NCI-H1092 (cell line): ENCODE measurements at places on chromosomes 4 and X.

- DNase-seq = no peak
Observed at GRCh38 chr4:2948895-2949781, 14.1 kb downstream of the NOP14 start.

DNA sequence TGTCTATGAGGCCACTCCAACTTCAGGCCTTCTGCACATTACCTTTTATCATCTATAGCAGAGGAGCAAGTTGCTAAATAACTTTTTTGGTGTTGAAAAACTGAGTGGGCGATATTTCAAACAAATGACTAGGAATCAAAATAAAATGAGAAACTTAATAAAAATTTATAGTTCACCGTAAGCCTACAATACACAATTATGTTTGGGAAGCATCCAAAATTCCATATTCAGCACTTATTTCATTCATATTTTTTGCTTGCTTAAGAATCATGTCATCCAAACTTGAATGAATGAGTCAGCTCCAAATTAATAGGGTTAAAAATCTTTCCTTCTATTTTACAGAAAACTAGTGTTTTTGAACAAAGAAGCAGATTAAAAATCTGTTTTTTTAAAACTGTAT is 119.1 kb downstream of the SH3RF1 start:
- no peak for DNase-seq

- DNase-seq = no peak
Observed at GRCh38 chr4:52172166-52172565, 121.1 kb downstream of the SPATA18 start.

DNA sequence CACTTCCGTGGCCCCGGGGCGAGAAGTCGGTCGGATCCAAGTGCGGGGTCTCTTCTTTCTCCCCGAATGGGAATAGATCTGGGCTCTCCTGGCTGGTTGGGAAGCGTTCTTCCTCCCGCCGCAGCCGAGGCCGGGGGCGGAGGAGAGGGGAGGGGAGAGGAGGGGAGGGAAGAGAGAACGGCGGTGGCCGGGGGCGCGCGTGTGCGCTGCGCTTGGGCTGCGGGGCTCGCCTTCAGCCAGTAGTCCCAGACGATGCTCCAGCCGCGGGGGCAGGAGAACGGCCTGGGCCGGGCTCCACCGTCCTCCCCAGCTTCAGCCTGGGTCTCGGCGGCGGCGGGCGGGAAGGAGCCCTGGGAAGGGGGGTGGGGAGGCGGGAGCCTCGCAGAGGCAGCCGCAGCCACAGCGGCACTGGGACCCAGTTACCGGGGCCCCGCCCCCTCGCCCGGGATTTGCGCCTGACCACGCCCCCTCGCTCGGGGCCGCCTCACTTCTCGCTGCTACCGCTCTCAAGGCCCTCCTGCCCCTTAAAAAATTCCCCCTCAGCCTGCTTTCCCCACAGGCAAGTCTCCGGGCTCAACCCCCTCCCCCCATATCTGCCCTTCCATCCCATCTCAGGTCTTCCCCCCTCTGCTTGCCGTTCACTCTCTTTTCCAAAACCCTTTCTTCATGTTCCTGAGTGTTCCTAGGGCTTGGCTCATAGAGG is at the start of gene FGD1:
Gene FGD1, minus strand, starts transcription at position 421 of the 703 bp plus-strand sequence. CDS start 802 bp downstream, outside the sequence.
- DNase-seq = peak; percentile 57

GRCh38 chr4:139533511-139533910 is 22.5 kb downstream of the SETD7 start:
- no peak for DNase-seq

- peak; percentile 35 for DNase-seq
Observed at GRCh38 chr4:51843309-51844152, 578 bp downstream of the DCUN1D4 start.
